ENCODE measurements at places on chromosomes 12 and 14.

DNA sequence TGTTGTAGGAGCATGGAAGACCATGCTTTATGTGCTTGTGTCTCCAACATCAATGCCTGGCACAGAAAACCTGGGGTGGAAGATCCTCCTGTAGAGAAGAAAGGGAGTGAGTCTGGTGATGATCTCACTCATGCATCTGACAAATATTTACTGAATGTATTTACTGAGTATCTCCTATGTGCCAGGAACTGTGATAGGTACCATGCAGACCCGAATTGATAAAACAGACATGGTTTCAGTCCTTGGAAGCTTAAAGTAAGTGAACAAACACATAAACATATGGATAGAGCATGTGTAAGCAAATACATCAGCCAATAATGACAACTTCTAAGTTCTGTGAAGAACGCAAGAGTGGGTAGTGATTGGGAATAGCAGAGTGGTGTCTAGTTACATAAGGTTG is 117.0 kb upstream of the CCDC198 start:
- DNase-seq: no peak

- DNase-seq: no peak
Measured at GRCh38 chr12:11621797-11622423, 27.6 kb upstream of the ETV6 start.

DNA sequence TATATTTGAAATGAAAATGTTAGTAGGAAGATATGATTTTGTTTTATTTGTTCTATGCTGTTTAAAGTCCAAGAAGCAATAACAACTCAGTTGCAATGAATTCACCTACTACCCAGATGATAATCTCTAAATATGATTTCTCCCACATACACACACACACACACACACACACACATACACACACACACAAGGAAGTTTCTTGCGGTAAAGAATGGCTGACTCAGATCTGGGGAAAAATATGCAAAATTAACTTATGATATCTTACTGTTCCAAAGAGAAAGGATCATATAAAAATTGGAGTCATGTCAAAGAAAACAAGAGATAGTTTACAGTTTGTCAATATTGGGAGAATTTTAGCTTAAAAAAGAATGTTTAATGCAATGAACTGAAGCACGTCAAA is 456.7 kb downstream of the SLC16A7 start:
- DNase-seq: no peak

DNA sequence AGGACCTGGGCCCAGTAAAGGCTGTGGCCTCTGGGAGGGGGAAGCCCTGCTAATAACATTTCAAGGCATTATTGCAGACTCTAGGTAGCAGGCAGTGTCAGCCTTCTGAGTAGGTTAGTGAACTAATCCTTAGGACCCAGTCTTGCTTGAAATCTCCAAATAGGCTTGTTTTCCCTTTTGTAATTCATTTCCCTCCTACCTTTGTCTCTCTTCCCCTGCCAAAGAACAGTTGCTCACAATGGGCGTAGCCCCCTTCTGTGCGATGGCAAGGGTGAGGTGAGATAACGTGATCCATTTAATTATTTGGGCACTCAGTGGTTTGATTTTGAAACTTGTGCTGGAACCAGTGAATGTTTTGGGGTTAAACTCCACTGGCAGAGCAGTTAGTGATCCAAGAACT is 10.9 kb downstream of the PELI2 start:
- DNase-seq: no peak

DNA sequence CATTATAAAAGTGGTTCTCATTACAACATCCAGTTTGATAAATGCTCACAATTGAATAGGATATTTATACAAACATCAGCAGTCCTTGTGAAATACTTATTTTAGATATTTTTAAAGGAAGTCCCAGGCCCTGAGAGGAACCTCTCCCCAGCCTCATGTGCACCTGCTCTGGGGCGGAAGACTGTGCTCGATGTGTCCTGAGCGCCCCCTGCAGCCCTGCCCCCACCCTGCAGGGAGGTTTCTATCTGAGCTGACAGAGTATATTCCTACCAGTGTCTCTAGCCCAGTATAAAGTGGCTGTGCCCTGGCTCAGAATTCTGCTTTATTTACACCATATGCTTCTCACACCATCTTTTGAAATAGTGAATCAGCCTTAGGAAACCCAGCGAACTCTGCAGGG is 1349.1 kb downstream of the TMEM121 start:
- DNase-seq: no peak

DNA sequence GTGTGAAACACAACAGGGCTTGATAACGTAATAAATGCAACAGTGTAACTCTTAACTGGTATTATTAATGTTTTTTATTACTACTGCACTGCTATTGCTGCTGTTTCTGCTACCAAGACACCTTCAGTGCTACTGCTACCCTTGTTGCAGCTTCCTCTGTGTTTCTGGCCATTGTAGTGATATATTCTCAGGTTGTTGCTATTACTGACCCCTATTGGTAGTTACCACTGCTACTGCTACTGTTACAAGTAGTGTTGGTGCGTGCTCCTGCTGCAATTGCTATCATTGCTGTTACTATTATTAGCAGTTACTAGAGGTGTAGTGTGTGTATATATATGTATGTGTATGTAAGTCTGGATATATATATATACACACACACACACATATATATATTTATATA is 87.2 kb upstream of the PTPRB start:
- DNase-seq: no peak

GRCh38 chr12:25960143-25960542 is 1.7 kb downstream of the RASSF8 start:
- no peak for DNase-seq

GRCh38 chr14:68756000-68756481 is 36.8 kb downstream of the ZFP36L1 start:
- DNase-seq: peak; percentile 35

- DNase-seq: no peak
Measured at GRCh38 chr14:72452774-72453173, 441.1 kb downstream of the DPF3 start.

GRCh38 chr14:68674538-68675232 is 118.2 kb downstream of the ZFP36L1 start:
- DNase-seq: no peak

DNA sequence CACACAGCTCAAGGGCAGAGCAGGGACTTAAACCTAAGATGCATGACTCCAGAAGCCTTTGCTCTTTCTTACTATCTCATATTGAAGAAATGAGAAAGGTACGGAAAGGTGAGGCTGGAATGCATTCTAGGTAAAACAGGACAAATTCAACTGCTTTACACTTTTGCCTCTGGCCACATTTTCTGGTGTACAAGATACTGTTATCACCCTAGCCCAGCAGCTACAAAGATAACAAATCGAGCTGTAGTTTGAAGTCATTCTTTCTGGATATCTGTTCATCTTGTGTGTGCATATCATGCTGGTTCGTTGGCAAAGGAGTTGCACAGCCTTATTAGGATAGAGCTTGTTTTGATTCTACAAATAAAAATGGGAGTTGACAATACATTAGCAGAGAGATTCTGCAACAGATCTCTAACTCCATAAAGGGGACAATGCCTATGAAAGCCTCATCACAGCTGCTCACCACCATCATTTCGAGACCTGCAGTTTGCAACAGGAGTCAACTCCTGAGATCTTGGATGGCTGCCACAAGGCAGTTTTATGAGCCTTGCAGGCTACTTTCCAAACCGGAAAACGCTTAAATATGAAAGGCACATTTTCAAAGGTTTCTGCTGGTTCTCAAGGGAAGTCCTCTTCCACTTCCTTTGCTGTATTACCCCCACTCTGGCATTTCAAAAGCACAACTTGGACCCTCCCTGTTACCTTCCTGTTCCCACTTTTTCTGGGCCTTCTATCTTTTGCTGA is 64.9 kb downstream of the STXBP6 start:
- no peak for DNase-seq

GRCh38 chr14:77186911-77187648 is 5.5 kb downstream of the TMEM63C start:
- DNase-seq: no peak

GRCh38 chr14:81234278-81234677 is 13.5 kb upstream of the GTF2A1 start:
- no peak for DNase-seq

GRCh38 chr12:102484428-102484958 is 4.1 kb upstream of the IGF1 start:
- peak; percentile 31 for DNase-seq

GRCh38 chr14:56284641-56285040 is 166.4 kb downstream of the PELI2 start:
- DNase-seq: no peak

GRCh38 chr12:53100466-53101151 is 2.7 kb upstream of the SOAT2 start:
- no peak for DNase-seq

- DNase-seq: no peak
Measured at GRCh38 chr12:53044052-53044581, 5.7 kb upstream of the TNS2 start.

GRCh38 chr12:30732954-30733637 is 21.7 kb downstream of the CAPRIN2 start:
- no peak for DNase-seq

DNA sequence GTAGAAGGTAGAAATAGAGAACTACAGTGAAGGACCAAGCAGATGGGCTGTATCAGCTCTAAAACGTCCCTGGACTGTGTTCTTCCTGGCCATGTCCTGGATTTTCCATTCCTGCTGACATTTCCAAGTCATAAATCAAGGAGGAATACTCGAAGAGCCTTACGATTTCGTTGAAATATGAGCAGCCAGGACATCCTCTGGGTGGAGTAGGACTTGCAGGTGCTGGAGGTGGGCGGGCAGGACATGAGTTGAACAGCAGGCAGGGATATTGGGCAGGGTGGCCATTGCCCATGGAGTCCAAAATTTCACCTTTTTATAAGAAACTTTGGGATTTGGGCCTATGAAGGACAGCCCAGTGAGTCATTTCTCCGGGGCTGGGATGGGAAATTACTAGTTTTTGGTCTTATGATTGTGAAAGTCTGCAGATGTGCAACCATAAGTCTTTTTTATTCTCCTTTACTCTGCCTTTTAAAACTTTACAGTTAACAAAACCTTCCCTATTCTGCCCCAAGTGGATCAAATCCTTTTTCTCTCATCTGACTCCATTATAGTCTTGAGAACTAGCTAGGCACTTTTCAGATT is 88.8 kb downstream of the TMX1 start:
- no peak for DNase-seq

- no peak for DNase-seq
Measured at GRCh38 chr14:32480337-32480736, 151.2 kb downstream of the AKAP6 start.

DNA sequence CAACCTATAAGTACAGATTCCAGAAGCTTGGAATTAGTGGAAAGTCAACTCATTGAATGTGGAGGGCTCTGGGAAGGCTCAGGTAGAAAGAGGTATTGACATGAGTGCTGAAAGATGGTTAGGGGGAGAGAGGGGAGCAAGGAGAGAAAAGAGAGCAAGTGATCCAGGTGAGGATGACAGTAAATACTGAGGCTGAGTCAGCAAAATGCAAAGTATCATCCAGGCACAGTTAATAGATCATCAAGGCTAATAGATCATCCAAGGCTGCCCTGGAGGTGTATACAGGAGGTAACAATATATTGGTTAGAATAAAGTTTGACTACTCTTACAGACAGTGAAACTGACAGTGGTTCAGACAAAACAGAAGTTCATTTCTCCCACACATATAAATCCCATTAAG is 100.5 kb downstream of the TBX5 start:
- DNase-seq: no peak

DNA sequence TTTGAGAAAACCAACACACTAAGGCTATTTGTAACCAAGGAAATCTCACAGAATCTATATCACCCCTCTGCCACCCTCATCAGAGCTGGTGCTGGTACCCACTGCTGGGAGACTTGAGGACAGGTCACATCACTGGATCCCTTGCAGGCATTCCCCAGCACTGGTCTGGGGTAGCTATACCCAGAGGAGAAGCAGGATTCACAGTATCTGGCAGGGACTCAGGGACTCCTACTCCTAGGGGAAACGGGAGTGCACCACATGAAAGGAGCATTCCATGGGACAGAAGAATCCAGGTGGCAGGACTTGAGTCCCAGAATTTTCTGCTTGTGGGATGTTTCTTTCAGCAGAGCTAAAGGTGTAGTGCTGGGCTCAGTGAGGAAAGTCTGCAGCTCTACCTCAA is 223.2 kb downstream of the ADGRD1 start:
- DNase-seq: no peak

GRCh38 chr12:40989785-40990184 is 198.3 kb upstream of the PDZRN4 start:
- no peak for DNase-seq

GRCh38 chr14:72416081-72416849 is 477.6 kb downstream of the DPF3 start:
- DNase-seq: no peak

DNA sequence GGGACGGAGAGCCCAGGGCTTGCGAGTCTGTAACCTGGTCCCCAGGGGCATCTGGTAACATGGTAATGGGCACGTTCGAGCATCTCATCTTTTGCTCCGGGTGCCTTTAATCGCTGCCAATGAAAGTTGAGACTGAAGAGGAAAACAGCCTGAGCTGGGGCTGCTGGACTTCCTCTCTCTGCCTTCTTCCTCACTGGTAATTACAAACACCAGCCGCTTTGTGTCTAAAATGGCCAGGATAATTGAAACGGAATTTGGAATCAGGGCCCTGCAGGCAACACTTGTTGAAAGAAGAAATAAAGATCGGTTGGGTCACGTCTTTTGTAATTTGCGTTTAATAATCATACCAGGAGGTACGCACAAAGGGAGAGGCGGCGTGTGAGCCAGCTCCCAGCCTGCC is 51.5 kb upstream of the GPATCH2L start:
- DNase-seq: no peak

- peak; percentile 40 for DNase-seq
Measured at GRCh38 chr12:10718279-10718821, 4.8 kb downstream of the YBX3 start.
